Fibroblast of the aortic adventitia (primary cell): ENCODE measurements at places on chromosomes 7 and 10. TPM values are rescaled to one million over a fixed set of nuclear protein-coding genes. Genes with fewer than 3 reads are reported as not detected.

The AZGP1 gene
- not detected in 2 replicates for total RNA-seq

DNA sequence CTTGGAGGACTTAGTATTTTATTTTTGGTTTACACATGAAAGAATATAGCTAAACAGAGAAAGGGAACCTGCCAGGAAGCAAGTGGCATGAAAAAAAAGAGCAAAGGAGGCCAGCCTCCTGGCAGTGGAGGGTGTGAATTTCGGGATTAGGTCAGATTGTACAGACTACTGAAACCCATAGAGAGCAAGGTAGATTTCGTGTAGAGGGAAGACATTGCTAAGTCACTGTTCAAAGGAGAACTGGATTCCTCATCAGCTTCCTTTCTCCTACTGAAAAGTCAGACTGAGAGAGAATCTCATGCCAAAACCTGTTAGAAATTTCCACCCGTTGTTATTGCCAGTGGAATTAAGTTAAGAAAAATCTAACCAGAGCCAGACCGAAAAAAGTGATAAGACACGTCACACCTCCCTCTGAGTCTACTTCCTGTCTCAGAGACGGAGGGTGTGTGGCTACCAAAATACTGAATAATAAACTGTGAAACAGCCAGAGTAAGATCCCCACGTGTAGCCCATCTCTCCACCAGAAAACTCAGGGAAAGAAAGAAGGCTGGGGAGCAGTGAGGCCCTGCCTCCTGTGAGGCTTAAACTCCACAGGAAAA, 118.8 kb downstream of the SKIDA1 start:
- DNase-seq: peak; percentile 84

The ZYX gene
- 41.6 and 48.4 TPM in 2 replicates for total RNA-seq

The FAM25A gene
- not detected in 2 replicates for total RNA-seq

DNA sequence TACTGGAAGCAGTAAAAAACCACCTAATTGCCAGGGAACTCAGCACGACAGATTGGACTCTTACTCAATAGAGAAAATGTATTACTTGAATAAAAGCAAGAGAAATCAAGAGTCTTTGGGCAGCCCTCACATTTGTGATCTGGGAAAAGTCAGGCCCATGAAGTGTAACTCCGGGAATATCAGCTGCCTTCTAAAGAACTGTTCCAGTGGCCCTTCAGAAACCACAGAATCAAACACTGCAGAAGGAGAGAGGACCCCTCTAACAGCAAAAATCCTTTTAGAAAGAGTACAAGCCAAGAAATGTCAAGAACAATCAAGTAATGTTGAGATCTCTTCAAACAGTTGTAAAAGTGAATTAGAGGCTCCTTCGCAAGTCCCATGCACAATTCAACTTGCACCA, 540.0 kb upstream of the TEX47 start:
- no peak for DNase-seq

- DNase-seq: no peak
These were observed 92.9 kb upstream of the GNA12 start for GRCh38 chr7:2936891-2937580.

DNA sequence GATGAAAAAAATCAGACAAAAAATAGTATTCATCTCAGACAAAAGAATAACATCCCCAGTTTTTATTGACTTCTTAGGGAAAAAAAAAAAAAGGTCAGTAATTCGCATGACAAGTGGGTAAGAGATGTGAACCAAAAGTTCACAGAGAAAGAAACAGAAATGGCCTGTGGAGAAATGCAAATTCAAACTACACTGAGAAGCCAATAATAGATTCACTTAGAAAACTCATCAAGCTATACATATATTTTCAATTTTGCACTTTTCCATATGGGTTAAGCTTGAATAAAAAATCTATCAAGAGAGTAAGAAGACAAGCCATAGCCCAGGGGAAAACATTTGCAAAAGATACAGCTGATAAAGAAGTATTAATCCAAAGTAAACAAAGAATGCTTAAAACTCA, 28.0 kb downstream of the HERC4 start:
- DNase-seq: no peak

GRCh38 chr7:69728304-69728703, 130.0 kb downstream of the AUTS2 start:
- peak; percentile 33 for DNase-seq
